ENCODE measurements at places on chromosomes 2 and 18.

DNA sequence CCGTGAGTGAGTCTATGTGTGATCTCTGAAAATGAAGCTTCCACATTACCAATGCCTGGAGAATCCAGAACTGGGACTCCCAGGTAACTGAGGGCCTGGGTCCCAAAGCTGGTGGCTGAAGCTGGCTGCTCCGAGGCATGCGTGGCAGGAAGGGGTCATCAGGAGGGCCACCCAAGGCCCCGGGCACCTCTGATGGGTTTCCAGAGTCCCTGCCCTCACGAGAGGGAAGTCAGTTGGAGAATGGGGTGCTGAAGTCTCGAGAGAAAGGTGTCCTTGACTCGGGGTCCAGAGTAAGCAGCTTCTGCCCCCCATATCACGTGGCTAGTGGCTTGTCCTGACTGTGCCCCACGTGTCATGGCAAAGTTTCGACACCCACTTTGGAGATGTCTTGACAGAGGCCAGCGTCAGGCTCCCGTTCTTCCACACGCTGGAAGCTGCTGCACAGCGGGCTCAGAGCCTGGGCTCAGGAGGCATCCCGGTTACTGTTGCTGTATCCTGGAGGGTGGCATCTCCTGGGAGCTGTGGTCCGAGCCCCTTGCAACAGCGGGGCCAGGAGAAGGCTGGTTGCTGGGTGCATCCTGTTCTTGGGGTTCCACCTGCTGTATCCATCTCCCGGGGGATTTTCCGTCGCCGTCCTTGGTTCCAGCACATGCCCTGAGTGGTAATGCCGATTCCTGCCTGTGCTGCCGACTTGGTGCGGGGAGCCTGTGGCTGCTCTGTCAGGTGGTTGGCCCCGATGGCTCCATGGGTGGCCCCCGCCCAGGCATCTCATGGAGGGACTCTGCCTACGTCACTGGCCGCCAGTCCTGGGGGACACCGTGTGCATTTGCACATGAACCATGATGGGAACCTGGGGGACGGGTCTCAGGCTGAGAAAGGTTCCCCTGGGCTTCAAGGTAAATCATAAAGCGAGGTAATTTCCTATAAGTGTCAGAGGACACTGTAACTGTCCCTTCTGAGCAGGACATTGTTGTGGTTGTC is 183.3 kb upstream of the HDAC4 start:
- no peak for DNase-seq

DNA sequence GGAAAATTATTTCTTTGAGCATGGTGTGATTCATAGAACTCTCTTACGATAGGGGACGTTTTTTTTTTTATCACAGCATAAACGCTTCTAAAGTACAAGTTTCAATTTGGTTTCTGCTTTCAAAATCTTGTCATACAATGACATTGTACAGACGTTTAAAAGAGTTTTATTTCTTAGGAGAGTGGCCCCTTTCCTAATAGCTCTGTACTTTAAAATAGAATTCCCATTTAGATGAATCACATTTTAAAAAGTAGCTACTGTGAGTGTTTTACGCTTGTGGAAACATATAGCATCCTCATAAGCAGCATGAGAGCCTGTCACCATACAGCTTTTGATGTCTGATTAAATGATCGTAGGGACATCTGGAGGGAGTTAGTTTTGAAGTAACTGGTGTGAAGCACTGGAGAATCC is 510.9 kb downstream of the PARD3B start:
- DNase-seq, result no peak

- no peak for DNase-seq
Observed at GRCh38 chr18:57404345-57404744, 30.8 kb upstream of the ONECUT2 start.

DNA sequence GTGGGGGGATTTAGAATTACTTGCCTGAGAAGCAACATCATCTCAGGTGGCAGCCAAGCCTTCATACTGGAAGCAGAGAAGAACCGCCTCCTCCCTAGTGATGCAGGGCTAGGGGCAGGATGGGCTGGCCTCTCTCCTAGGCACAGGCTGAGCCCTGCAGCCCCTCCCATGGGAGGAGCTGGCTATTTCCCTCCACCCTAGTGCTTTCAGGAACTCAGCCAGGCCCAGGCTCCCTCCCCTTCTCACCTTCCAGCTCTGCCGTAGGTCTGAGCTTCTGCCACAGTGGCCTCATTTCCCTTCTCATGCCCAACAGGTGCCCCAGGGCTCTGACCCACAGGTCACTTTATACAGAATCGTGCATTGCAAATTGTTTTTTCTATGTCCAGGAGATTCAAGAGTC is 31.0 kb downstream of the CENPA start:
- no peak for DNase-seq

- no peak for DNase-seq
Observed at GRCh38 chr2:191499874-191500565, 177.9 kb upstream of the NABP1 start.

- DNase-seq, result no peak
Observed at GRCh38 chr18:79625924-79626561, 53.6 kb upstream of the CTDP1 start.

DNA sequence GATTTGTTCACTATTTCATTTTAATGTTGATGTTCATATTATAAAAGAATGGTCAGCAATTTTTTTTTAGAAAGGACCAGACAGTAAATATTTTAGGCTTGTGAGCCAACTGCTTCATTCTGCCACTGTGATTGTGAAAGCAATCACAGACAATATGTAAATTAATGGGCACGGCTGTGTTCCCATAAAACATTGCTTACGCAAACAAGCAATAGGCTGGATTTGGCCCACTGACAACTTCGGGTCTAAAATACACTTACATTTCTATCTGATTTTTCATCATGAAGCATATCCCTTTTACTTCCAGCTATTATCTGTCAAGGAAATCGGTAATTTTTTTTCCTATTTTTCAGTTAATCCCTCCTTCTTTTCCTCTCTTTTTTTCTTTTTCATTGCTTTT is 182.2 kb upstream of the CDH2 start:
- no peak for DNase-seq

GRCh38 chr2:53827398-53828175 is 32.2 kb downstream of the GPR75 start:
- DNase-seq, result no peak

- DNase-seq, result no peak
Observed at GRCh38 chr18:31252522-31252921, 65.4 kb upstream of the DSG1 start.

GRCh38 chr18:33606621-33607020 is 28.6 kb downstream of the ASXL3 start:
- no peak for DNase-seq

GRCh38 chr2:25981596-25982272 is 563 bp downstream of the KIF3C start:
- no peak for DNase-seq

GRCh38 chr2:241313543-241314095 is 1.9 kb downstream of the HDLBP start:
- DNase-seq, result no peak

DNA sequence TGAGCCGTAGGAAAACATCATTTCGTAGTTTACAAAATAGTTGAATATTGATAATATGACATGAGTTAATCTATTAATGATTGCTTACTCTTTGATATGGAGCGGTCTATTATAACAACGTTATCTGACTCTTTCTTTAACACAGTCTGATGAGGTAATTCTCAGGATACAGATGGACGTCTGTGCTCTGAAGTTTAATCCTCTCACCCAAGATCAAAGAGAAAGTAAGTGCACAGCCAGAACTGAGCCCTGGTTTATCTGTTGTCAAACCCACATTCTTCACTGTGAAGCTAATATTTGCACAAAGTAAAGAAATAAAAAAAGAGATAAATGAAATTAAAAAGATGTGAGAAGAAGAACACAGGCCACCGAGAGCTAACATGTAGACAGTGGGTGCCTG is 190.9 kb upstream of the COPS8 start:
- DNase-seq, result no peak

GRCh38 chr2:227657199-227657845 is 9.3 kb upstream of the SCYGR5 start:
- no peak for DNase-seq

- no peak for DNase-seq
Observed at GRCh38 chr2:223954401-223954800, 2.9 kb upstream of the MRPL44 start.

DNA sequence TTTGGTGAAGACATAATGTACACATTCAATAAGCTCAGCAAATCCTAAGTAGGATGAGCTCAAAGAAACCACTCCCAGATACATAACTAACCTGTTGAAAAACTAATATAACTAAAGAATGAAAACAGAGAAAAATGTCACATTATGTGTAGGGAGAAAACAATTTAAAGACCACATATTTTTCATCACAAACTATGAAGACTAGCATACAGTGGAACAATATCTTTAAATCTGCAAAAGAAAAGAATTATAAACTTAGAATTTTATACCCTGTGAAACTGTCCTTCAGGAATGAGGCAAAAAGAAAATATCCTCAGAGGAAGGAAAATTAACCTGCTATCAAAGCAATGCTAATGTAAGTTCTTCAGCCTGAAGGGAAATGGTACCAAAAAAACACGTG is 151.5 kb downstream of the PIEZO2 start:
- no peak for DNase-seq

DNA sequence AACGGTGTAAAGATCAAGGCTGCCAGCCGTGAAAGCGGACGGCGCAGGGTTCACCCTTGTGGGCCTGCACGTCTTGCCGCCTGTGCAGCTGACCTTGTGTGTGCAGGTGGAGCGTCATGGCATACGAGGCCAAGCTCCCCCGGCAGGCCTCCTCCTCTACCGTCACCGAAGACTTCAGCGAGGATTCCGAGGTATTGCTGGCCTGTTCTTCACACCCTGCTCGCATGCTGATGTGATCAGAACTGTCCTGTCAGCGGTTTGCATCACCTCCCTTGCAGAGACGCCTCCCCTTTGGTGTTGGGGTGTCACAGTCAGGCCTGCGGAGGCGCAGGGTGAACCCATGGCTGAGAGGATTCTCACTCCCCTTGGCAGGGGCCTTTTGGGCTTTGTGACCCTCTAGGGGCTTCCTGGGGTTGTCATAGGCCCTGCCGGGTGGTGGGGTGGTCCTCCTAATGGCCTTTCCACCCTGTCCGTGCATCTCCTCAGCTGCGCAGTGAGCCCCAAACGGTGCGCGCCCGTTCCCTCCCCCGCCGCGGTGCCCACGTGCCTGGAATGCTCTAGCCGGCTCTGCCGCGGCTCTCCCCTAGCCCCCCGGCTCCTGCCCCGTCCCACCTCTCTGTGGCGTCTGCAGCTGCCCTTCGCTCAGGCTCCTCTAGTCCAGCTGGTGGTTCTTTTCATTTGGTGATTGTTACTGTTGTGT is 92.5 kb downstream of the DGKD start:
- DNase-seq, result no peak

DNA sequence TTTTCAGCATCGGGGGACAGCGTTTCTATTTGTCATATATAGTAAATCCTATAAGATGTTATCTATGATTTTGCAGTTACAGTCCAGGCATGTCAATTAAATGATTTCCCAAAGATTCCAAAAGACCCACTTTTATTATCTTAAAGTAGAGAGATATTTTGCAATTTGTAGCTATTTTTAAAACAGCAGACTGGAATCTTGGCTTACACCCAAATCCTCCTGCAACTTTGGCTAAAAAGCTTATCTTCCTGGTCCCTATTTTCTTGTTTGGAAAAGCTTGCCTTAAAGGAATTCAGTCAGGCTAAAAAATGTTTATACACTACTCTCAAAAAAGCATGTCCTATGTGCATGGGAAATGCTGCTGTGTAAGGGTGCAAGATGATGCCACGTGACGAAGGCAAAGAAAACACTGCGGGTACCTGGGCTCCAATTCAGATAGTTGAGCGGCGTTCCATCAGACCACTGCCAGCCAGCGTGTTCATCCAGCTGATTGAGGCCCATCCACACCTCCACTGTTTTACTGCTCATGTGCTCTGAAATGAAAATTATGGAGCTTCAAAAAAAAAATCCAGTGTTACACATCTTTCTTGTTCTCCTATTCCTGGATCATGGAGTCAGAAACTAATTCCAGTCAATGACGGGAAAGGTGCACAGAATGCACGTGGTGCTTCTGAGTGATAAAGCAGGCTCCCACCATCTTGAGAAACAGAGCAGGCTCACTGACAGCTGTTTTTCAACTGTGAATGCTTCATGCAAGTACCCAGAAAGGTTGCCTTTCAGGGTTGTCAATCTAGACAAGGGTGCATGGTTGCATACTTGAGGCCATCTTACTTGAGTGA is 33.8 kb downstream of the PLA2R1 start:
- no peak for DNase-seq

DNA sequence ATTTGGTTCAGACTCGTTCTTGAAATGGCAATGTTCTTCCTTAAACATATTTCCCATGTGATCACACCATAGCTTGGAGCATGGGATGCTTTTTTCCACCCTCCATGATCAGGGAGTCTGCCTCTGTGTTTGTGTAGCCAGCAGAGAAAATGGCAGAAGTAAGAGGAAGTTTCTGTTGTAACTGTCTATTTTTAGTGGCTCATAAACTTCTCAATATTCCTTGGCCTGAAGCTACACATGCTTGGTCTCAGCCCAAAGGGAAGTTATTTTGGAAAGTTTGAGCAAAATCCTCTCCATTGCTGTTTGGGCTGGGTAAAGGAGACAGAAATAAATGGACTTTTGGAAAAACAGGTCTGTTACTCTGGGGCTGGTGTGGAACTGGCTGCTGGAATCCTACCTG is 33.4 kb upstream of the ITGA6 start:
- no peak for DNase-seq

GRCh38 chr2:64202206-64202845 is 58.1 kb upstream of the PELI1 start:
- DNase-seq, result no peak

GRCh38 chr2:17470855-17471641 is 47.2 kb downstream of the RAD51AP2 start:
- no peak for DNase-seq

DNA sequence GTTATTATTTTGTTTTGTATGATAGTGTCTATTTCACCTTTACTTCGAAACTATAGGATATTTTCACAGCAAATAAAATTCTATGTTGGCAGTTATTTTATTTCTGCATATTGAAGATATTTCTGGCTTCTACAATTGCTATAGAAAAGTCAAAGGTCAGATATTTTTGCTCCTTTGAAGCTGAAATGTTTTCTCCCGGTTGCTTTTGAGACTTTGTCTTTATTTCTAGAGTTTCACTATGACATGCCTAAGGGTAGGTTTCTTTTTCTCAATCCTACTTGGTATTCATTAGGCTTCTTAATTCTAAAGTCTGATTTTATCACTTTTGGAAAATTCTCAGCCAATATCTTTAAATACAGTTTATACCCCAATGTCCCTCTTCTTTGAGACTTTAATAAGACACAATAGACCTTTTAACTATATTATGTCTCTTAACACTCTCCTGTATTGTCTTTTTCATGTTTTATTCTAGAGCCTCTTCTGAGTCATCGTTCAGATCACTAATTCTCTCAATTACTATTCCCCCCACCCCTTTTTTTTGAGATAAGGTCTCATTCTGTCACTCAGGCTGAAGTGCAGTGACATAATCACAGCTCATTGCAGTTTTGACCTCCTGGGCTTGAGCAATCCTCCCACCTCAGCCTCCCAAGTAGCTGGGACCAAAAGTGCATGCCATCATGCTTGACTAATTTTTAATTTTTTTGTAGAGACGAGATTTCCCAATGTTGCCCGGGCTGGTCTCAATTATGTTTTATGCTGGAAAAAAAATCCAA is 50.5 kb downstream of the USP37 start:
- DNase-seq, result no peak

DNA sequence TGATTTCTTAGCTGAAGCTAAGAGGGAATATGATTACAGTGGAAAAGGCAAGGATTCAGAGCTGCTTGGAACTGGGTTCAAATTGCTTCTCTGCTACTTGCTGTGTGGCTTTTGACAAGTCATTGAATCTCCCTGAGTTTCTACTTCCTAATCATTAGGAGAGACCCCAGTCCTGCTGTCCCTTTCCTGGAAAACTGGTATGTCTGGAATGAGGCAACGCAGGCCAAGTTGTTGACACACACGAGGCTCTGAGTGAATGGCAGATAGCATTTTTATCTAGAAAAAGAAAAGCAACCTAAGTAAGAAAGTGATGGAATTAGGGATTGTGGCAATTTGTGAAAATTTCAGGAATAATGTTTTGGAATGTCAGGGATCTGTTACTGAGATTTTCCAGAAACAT is 123.6 kb downstream of the LPIN1 start:
- DNase-seq, result no peak
